ENCODE measurements at places on chromosomes 5 and 9.

DNA sequence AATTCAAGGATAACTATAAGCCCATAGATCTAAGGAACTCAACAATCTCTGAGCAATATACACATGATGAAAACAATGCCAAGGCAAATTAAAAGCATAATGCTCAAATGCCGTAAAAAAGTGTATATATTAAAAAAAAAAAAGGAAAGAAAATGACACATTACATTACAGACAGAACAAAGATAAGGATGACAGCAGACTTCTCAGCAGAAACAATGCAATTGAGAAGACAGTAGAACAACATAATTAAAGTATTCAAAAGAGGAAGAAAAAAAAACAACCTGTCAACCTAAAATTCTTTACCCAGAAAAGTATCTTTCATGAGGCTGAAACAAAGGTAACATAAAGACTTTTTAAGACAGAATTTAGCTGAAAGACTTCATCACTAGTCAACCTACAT is 591.7 kb downstream of the ZNF608 start:
- no peak for DNase-seq

GRCh38 chr9:7996558-7996957 is 197.0 kb upstream of the DMAC1 start:
- DNase-seq, result no peak

DNA sequence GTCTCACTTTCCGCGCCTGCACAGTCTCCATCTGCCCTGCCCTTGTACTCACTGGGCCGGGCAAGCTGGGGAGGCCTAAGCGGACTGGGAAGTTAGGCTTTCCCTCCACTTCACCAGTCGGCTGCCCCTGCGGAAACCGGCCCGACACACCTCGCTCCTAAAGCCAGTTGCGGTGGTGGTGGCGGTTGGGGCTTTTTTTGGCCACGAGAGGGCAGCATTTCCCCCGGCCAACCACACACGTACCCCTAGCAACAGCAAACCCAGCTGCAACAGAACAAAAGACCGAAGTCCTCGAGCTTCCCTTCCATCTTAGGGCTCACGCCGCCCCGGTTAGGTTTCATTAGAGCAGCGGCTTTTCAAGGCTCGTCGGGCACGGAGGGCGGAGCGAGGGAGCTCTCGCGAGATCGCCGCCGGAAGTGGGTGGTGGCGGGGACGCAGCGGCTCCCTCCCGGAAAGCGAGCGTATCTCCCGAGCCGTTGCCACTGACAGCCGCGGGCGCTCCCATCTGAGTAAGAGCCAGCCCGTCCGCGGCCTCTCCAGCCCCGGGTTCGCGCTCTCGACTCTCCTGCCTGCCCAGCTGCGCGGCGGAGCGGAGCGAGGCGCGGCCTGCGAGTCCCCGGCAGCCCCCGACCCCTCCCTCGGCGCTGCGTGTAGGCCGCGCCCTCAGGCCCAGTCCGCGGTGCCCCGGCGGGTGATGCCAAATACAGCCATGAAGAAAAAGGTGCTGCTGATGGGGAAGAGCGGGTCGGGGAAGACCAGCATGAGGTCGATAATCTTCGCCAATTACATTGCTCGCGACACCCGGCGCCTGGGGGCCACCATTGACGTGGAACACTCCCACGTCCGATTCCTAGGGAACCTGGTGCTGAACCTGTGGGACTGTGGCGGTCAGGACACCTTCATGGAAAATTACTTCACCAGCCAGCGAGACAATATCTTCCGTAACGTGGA is at the start of gene RRAGA:
Gene RRAGA, plus strand, starts transcription at position 462 of the 951 bp plus-strand sequence. Its CDS starts 233 bp downstream, at position 695.
- DNase-seq, result peak; percentile 98

DNA sequence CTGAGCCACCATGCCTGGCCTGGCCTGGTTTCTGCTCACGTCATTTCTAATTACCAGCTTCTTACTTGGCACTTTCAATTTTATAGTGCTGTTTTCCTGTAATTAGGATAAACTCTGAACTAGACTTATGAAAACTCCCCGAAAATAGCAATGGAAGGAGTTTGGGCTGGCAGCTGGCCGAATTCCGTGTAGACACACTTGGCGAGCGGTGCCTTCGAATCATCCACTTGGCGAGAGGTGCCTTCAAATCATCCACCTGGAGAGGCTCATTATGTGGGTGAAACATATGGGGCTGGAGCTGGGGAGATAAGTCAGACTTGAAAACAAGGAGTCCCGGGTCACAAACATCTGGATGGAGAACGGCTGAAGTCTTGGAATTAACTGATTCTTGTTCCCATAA is 203.7 kb downstream of the ROR2 start:
- no peak for DNase-seq

GRCh38 chr5:89981021-89981420 is 428.5 kb downstream of the CETN3 start:
- DNase-seq, result no peak

DNA sequence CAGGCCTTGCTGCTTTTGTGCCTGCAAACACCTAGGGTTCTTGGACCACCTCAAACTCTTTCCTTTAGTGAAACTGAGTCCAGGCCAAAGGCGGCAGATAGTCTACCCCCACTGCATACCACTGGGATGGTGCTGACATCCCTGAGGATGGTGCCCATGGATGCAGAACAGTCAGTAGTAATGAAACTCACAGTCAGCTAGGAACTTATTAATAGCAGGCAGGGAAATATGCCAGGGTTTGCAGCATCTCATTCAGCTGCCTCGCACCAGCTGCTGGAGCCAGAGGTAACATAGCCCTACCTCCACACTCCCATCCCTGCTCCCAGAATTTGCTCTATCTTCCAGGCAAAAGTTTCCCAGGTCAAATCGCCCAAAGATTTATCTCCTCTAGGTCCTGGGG is 189.1 kb downstream of the SREK1 start:
- DNase-seq, result no peak

GRCh38 chr9:88738709-88739108 is 203.7 kb downstream of the NXNL2 start:
- no peak for DNase-seq

GRCh38 chr5:150637245-150638052 is 3.0 kb upstream of the SYNPO start:
- DNase-seq, result no peak

DNA sequence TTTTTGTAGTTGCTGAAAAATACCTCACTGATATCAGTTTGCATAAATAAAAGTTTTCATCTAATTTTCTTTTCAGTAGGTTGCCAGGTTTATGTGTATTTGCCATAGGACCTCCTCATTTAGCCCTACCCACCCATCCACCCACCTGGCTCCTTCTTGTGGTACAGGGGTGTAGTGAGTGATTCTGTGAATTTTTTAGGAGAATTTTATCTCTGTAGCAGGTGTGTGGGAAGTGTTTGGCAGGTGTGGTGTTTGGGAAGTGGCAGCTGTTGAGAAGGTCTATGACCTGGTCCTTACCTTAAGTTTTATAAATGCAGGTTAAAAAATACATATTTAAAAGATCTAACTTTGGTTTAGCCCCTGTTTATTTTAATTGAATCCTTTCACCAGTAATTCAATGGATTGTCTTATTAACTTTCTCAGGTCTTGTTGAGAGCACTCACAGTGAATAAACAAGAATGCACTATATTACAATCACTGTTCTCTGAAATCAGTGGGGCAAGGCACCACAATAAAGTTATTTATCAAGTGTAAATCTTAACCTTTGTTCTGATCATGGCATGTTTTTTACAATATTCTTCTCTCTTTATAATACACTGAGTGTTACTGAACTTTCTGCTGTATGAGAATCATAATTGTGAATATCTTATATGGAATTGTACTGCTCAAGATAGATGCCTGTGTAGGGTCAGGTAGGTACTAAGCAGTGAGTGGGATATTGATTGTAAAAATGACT is 189.1 kb downstream of the WDR70 start:
- no peak for DNase-seq
